Vagina (tissue), 2 donors: ENCODE measurements at places on chromosomes 13 and 19.

DNA sequence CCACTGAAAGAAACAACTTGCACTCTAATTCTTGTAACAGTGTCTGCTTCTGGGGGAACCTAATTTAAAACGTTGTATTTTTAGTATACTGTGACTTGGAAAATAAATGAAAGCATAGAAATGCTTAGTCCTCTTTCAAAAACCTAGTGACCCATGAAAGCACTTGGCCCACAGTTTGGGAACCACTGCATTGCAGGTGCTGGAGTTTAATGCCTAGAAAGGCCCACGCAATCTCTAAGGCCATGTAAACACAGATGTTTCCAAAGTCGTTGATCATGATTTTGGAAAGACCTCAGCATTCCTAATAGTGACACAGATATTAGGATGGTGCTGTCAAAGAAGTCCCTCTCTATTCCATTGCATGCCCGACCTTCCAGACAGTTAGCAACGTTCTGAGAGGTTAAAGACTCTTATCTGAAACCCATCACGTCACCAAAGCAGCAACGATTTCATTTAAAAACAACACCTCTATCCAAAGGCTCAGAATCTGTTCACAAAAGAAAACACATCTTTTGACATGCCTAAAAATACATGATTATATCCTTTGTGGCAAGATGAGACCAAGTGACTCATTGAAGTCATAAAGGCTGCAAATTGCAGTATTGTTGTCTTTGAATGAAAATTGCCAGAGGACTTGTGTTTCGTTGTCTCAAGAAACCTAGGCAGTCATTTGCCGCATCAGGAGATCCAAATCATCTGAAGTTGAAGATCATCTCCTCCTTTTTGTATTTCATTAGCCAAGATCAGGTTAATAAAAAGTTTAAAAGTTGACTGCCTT, 328.0 kb upstream of the ZNF507 start:
- no peak for DNase-seq

DNA sequence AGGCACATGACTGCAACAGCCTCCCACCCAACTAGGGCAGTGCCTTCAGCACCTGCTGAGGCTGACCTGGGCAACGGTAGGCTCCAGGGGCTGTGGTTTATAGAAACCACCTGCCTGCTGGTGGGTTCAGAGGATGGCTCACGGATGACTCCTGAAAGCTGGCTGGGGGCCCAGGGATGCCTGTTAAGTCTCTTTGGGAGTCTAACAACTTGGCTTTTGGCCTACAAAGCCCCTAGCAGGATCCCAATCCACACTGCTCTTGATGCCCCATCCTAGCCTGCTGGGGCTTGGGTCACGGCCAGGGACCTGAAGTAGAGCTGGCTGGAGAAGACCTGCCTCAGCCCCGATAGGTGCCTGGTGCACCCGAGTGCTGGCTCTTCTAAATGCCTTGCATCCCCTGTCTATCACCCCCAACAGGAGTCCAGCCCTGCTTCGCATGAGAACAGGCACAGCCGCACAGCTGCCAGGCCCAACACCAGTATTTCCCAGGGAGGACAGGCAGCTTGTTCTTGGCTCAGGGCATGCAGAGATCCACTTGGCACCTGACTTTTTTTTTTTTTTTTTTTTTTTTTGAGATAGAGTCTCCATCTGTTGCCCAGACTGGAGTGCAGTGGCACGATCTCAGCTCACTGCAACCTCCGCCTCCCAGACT, 9.1 kb upstream of the EPHX3 start:
- no peak for DNase-seq

GRCh38 chr19:29676586-29676985, 11.3 kb downstream of the PLEKHF1 start:
- no peak for DNase-seq

DNA sequence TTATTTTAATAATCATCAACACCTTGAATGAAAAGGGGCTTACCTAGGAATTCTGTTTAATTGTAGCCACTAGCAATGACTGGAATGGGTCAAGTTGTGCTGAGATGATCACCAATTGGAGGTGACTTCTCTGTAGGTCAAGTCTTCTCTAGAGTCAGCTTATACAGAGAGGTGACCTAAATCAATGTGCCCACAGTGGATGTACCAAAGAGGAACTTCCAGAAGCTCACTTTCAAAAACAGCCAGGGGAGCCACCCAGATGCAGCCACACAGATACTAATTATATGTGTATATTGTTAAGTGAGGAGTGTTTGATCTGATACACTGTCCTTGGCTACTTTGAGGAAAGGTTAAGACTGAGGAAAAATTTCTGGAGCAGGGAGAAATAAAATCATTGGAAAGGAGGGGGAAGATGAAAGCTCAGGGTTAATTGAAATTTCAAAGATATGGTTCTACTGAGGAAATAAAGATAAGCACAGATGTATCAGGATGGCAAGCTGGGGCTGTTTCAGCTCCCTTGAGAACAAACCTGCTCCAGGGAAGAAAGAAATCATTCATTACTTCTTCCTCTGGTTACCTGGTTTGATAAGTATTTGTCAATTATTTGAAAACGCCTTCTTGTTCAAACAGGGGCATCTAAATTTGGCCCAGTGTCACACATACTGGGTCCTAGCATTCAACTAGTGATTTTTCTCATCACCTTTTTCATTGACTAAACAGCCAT, 5.1 kb downstream of the GPR183 start:
- DNase-seq, result no peak

- DNase-seq, result no peak
Measured at GRCh38 chr13:110239280-110240125, 67.5 kb downstream of the COL4A1 start.

DNA sequence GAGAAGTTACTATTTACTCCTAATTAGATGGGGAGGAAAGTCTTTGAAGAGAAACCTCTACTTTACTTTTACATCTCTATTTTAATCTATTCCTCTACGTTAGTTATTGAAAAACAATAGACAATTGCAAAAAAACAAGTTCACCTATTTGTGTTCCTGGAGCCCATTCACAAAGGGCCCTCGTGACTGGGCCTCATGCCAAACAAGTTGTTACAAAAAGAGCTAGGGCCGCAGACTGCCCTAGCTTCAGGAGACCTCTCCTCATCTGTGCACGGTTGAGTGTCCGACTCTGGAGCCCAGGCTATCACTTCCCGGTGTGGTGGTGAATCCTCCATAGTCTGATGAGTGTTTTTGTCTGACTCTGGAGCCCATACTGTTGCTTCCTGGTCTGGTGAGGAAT, 190.9 kb downstream of the ZNF486 start:
- DNase-seq, result no peak

DNA sequence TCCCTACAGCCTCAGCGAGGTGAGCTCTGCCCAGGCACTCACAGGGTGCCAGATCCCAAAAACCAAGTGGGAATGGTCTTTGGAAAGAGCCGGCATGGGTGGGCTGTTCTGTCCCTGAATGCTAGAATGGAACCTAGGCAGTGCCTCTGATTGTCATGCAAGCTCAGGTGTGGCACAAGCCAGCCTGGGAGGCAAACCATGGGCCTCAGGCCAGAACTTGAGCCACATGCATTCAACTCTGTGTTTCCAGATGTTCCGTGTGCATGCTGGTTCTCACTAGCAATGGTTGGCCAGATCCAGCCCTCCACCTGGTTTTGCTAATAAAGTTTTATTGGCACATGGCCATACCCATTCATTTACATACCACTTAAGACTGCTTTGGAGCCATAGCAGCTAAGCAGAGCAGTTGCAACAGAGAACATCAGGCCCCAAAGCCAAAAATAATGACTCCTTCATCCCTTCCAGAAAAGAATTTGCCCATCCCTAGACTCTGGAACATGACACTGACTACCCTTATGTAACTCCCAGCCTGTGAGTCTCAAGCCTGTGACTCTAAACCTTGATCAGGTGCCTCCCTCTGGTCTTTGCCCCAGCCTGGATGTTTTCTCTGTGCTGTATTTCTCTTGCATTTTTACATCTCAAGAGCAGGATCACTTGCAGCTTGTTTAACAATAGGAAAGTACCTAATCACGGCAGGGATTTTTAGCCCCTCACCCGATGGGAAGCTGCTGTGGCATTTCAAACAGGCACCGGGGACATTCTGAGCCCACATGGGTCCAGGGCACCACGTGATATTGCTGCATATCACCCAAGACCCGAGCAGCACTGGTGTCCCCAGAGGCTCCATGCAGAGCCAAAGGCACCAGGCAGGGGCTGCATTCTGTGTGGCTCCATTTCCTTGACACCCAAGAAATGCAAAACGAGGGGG, 55.4 kb upstream of the USE1 start:
- DNase-seq, result no peak

DNA sequence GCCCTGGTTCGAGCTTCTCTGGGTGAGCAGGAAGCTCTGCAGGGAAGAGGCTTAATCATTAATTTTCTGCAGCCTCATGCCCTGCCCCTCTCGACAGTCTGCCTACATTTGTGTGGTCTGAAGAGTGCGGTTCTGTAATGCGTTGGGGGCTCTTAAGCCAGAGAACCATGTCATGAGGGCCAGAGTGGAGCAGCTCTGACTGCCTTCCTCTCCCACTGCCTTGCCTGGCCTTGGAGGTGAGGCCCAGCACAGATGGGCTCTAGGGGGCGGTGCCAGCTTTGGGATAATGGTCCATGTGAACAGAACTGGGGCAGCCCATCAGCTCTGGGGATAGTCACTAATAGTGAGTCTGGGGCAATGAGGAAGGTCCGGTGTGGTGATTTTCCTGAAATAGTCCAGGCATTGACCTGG, 5.7 kb downstream of the FGF9 start:
- DNase-seq, result no peak

- DNase-seq, result no peak
Measured at GRCh38 chr13:76326343-76326742, 559.9 kb downstream of the KCTD12 start.

DNA sequence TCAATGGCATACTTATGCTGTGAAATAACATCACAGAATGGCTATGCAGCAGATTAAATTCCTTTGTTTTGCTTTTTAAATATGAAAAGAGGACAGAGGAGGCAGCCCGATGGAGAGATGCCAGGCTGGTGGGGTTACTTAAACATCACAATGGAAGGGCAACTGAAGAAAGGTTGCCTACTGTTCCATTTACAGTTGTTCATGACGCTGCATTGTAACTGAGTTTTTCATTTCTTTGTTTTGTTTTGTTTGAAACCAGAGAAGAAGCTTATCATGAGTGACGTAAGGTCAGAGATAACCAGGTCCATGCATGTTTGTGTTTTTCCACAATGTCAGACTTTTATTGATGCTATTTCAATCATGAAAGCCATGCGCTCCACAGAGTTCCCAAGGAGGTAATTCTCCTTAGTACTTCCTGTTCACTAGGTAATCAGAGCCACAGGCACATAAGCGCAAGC, 273.8 kb downstream of the LHFPL6 start:
- no peak for DNase-seq

- DNase-seq, result no peak
Measured at GRCh38 chr19:28726533-28727479, 486.1 kb downstream of the UQCRFS1 start.

DNA sequence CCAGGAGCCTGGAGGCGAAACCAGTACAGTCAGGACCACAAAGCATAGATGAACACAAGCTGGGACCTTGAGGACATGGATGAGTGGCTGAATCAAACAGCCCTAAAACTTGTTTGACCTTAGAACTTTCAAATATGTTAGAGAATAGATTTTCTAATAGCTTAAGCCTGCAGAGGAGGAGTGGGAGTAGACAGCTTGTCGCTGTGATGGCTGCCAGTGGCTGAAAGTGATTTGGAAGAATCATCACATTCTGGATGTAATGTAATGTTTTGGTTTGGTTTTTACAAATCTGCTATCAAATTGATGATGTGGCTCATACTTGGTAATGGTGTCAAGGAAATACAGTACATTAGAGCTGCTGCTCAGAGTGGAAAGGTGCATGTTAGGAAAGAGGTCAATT, 12.0 kb downstream of the IGFL3 start:
- no peak for DNase-seq

GRCh38 chr13:35475212-35475959, 1.1 kb downstream of the MAB21L1 start:
- DNase-seq, result no peak
